ENCODE measurements at places on chromosomes 16 and 17.

- no peak for DNase-seq
These were observed 52.5 kb downstream of the ZNF778 start for GRCh38 chr16:89269805-89270665.

DNA sequence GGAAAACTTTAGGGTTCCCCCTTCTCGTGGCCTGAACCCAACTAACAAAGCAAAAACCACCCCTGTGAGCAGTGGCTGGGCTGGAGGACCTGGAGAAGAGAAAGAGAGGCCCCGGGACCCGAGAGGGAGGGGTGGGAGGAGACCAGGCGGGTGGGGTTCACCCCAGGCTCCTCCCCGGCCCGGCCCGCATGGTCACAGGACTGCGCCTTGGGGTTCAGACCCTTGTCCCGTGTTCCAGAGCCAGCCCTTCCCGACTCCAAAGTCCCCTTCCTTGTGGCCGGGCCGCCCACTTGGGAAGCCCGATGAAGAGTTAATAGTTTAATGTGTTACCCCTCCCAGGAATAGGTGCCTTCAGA is 852 bp downstream of the MARVELD3 start:
- DNase-seq, result no peak

- DNase-seq, result no peak
These were observed at the start of gene ATP2A3 for GRCh38 chr17:3964203-3965117. ATP2A3 (minus strand) TSS chr17:3964437; CDS start chr17:3964291, 146 bp downstream.

DNA sequence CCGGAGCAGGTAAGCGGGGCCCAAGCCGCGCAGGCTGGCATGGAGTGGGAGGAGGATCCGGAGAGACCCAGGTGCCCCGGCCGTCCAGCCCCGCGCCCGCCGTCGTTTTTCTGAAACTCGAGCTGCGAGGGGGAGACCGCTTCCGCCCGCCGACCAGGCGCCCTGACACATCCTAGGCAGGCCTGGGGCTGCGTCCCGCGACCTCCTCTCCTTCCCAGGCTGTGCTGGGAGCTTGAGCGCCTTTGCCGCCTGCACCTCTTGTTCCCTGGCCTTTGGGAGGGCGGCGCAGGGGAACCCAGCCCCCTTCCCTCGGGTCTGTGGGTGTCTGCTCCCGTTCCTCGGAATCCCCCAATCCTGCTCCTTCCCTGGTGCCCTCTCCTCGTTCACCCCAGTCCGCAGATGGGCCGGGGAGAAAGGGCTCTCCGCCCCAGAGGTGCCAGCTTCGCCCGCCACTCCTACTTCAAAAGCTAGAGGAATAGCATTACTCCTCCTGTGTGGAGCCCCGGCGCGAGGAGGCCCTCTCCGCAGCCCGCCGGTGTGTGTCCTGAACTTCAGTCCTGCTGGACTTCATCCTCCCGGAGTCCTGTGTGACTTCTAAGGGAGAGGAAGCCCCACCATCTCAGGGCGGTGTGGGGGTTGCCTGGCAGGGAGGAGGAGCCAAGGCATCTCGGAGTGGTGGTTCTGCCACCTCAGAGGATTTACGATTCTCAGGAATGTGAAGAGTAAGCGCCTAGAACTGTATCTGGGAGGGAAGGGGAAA is 1.0 kb downstream of the NHERF1 start:
- no peak for DNase-seq

GRCh38 chr17:58284613-58285421 is 4.1 kb upstream of the MPO start:
- DNase-seq, result no peak

GRCh38 chr17:7972131-7972785 is 30.2 kb upstream of the GUCY2D start:
- peak; percentile 40 for DNase-seq

DNA sequence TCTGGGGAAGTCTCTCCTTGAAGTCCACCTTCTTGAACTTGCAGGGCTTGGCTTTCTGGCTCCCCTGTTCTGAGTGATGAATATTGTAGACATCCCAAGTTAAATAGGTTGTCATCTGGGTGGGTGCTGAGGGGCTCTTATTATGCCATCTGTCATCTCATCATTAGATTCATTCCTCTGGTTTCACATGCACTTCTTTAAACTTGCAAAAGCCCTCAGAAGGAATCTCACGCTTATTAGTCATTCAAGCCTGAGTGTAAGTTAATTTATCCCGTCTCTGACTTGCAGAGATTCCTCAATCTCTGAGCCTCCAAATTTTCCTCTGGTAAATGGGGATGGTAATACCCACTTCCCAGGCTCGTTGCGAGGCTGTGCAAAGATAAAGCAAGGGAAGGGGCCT is 5.7 kb downstream of the MGAT5B start:
- DNase-seq, result no peak

- DNase-seq, result no peak
These were observed 25.3 kb downstream of the NXPH3 start for GRCh38 chr17:49600949-49601348.
